Suppressor macrophage treated with lipopolysaccharide for 4 hours (primary cell): ENCODE measurements at places on chromosomes 4 and X.

DNA sequence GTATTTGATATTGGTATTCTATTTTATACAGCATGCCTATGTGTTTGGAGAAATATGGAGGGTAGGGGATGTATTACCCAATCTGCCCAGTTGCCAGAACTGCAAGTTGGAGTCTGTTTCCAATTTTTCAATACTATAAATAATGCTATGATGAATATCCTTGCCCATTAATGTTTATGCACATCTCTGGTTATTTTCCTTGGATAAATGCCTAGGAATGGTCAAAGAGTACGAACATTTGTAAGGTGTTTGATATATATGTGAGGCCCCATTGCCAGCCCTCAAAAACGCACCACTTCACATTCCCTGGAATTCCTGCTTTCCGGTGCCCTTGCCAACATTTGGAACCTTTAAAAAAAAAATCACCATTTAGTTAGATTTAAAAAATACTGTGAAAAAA is 34.3 kb downstream of the CLDN34 start:
- DNase-seq = no peak

DNA sequence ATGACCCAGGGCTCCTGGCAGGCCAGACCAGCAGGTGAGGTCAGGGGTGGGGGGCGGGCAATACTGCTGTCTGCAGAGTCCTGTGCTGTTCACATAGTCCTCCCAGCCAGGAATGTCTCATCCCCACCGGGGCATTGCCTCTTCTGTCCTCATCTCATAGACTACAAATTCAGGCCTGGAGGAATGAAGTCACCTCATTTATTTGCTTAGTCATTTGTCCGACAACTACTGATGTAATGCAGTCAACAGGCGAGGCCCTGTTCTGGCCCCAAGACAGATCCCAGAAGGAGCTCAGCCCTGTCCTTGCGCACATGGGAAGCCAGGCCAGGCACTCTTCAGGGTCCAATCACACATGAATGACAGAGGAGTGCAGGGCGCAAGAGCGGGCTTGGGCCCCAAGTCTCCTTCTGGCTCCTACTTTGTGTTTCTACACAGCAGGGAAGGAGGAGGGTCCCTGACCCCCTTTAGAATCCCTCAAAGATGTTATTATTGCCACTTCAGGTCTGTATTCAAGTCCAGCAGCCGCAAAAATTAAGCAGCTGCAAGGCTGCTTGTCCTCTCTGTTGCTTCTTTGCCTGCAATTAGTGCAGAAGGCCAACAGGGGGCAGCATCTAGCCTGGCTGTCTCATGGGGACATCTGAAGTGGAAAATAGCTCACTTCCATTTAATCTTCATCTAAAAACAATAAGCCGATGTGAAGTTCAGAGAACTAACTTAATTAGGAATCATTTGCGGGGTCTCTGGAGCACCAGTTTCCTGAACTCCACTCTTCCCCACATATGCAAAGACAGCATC is 15.2 kb upstream of the HMX1 start:
- peak; percentile 8 for DNase-seq

- no peak for DNase-seq
These were observed 738.2 kb downstream of the ARAP2 start for GRCh38 chr4:35506161-35506560.

GRCh38 chrX:110044346-110045249 is 41.7 kb downstream of the TMEM164 start:
- no peak for DNase-seq

DNA sequence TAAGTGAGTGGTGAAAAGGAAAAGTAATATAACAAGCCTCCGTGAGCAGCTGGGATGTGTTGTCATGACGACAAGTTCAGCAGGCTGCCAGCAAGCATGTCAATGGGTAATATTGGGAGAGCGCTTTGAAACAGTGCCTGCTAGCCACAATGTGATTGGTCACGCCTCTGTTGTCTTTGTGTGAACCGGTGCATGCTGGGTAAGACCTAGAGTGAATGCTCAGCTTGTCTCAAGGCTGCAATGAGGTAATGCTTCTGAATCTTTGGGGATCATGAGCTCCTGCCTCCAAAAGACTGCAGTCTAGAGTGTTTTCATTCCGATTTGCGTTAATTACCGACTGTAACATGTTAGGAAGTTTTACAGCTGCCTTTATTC is 54.9 kb downstream of the STOX2 start:
- DNase-seq = no peak

- no peak for DNase-seq
These were observed 21.2 kb upstream of the FAM156A start for GRCh38 chrX:52979568-52979967.

GRCh38 chr4:158571736-158572135 is 50.1 kb downstream of the RXFP1 start:
- DNase-seq = no peak

- no peak for DNase-seq
These were observed 168.9 kb downstream of the HS3ST1 start for GRCh38 chr4:11259837-11260236.

- no peak for DNase-seq
These were observed 194.3 kb downstream of the SOWAHB start for GRCh38 chr4:76703676-76704075.

DNA sequence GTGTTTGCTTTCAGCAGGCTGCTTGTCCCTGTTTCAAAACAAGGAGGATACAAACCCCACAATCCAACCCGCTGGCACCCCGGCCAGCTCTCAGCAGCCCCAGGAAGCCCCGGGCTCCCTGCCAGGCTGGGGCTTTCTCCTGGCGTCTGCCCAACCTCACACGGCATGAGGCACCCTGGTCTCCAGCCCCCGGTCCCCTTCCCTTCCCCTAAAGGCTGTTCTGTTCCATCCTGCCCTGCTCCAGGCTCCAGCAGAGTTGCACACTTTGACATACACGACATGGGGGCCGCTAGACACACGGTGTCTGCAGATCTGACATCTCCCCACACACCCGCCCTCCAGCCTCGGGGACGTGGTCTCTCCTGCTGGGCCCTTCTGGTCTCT is 107.7 kb upstream of the ADRA2C start:
- no peak for DNase-seq

DNA sequence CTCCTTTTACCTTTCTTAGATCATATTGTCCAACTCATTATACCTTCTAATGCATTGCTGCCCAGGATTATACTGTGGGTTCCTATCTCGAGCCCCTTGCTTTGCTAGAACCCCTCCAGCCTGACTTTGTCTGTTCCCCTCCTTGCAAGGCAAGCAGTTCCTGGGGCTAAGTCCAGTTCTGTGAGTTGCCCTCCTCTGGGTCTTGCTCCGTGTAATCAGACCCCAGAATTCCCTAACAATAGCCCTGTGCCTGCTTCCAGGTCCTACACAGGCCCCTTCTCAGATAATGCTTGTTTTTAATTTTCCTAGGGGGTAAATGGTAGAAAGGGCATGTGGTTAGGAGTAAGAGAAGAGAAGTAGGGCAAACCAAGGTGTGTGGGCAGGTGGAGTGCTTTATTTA is 145.9 kb downstream of the FSTL5 start:
- DNase-seq = no peak

GRCh38 chr4:170001745-170002267 is 24.4 kb downstream of the MFAP3L start:
- no peak for DNase-seq

- peak; percentile 68 for DNase-seq
These were observed 113.9 kb downstream of the DRD5 start for GRCh38 chr4:9895333-9895705.

DNA sequence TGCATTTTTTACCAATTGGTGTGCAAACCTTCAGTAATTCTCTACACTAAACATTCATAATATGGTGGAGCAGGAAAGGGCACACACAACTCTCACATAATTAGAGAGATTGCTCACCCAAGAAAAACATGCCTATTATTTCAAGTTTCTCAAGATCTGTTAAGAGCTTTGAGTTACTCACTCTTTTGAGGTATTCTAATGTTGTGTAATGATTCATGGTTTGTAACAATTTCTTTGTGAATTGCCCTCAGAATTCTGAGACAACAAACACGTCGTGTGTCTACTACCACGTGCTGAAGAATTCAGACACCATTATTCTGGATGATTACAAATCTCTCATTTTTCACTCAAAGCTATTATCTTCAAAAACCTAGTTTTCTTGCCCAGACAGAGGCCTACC is 82.8 kb downstream of the PDGFC start:
- DNase-seq = peak; percentile 27

DNA sequence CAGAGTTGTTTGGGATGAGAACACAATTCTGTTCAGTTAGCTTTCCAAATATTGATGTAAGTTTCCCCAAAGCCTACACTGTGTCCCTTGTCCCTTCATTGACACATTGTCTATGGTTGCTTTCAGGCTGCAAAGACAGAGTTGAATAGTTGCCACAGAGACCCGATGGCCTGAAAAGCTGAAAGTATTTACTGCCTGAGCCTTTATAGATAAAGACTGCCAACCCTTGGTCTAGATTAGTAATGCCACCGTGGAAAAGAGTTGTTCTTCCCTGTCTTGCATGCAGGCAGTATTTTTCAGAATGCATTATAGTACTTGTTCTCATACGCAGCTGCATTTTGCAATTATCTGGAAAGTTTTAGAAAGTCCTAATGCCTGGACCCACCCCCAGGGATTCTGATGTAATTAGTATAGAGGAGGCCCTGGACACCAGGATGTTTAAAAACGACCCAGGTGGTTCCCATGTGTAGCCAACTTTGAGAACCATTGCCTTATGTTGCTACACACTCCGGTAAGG is 180.8 kb downstream of the FRMPD4 start:
- no peak for DNase-seq

- peak; percentile 40 for DNase-seq
These were observed 35.5 kb downstream of the CCNI start for GRCh38 chr4:77040270-77040669.

DNA sequence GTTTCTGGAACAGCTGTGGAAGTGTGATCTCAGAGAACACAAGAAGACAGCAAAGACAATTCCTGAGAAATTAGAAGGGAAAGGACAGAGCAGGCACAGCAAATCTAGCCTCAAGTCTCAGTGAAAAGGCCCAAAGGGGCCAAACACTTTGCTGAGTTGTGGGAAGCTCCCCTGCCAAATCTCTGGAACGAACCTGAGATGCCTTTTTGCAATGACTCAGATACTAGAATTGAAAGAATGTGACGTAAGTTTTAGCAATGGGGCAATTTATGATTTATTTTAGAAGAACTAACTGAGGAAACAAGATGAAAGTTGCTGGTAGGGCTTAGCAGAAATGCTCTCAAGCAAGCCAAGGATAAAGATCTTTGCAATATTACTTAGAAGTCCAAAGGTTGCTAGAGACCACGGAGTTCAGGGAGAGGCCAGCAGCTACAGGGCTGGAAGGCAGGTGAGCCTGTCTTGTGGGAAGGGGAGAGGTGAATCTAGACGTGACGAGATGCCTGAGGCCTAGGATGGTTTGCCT is 92.8 kb downstream of the AMELX start:
- peak; percentile 16 for DNase-seq

- DNase-seq = no peak
These were observed 27.9 kb upstream of the SLITRK4 start for GRCh38 chrX:143663755-143664154.

- peak; percentile 74 for DNase-seq
These were observed 19.7 kb downstream of the HERC6 start for GRCh38 chr4:88398381-88398780.

DNA sequence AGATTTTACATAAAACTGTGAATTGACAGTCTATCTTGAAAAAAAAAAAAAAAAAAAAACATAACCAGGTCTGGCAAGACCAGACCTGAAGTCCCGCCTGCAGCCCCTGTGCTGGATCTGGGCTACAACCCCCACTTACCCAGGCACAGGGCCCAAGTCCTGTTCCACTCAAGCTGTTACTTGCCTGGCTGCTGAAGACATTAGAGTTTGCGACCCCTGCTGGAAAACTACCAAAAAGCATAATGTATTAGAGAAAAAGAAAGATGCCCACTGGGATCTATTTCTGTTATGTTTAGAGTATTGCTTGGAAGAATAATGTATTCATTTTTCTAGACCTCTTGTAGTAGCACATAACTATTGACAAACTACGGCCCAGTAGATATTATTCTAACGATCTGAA is 4.7 kb downstream of the HS3ST1 start:
- peak; percentile 61 for DNase-seq

DNA sequence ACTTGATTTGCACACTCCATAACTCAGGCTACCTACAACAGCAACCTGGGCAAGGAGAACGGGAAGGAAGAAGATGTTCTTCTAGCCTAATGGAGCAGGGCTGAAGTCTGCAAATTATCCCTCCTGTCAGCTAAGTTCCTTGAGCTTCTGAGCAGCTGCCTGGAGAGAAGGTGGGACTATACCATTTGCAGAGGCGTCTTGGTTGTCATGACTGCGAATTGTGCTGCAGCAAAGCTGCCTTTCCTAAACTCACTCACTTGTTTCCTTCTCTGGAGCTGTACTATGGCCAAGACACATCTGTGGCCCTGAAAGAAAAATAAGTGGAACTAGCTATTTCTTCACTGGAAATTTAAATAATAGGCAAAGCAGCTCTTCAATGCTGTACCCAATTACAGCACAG is 682.4 kb upstream of the GRIA3 start:
- no peak for DNase-seq

DNA sequence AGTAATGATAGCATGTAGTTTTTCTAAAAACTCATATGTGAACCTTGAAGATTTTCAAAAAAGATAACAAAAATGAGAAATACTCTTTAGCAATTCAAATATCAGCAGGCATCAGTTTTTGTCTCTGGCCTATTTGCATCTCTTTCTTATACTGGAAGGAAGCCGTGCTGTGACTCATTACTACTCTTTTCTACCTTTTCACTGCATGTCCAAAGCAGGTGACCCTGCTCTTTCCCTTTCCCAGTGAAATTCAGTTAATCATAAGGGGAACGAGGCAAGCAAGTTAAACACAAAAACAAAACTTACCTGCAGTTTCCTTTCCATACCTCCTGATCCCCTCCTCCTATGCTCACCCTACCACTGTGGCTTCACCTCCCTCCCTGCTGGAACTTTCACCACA is 9.3 kb downstream of the SPATA4 start:
- no peak for DNase-seq

DNA sequence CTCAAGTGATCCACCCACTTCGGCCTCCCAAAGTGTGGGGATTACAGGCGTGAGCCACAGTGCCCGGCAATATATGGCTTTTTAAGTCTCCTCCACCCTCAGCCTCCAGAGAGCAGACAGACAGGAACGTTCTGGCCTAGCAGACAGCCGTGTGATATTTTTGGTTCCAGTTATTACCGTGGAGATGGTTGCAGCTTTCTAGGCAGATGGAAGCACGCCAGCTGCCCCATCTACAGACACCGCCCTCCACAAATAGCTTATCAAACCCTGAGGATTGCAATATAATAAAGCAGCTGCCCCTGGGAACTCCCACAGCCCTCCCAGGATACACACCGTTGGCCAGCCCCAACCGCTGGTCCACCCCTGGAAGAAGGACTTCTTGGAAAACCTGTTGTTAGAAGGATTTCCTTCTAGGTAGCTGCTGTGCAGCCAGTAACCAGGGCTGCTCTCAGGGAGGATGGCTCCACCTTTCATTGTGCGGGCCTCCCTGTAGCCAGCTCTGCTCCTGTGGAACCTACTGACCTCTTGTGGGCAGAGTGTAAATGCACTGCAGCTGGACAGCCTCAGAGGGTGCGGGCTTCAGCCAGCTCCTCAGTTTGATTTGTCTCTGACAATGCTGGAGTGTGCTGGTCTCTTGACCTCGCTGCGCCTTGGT is 44.0 kb downstream of the SLC25A5 start:
- peak; percentile 62 for DNase-seq

DNA sequence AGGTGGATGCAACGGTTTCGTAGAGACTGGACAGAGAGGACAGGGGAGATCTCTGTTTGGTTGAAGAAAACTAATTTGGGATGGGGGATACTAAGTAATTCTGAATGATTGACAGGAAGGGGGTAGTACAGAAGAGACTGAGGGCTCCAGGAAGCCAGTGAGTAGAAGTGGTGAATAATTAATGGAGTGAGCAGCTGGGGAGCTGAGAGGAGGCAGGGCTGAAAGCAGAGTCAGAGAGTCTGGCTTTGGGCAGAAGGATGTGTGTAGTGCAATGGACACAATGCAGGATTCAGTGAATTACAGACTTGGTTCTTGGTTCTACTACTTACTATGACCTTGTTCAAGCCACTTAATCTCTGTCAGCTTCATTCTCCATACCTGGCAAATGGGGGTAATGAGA is 161.7 kb downstream of the RBMX2 start:
- DNase-seq = no peak
